Stimulated activated CD8-positive, alpha-beta memory T cell treated with anti-CD3 and anti-CD28 coated beads, Interleukin-7, amount 100 ng/mL, for 48 hours (primary cell): ENCODE measurements at places on chromosomes 7 and 10.

DNA sequence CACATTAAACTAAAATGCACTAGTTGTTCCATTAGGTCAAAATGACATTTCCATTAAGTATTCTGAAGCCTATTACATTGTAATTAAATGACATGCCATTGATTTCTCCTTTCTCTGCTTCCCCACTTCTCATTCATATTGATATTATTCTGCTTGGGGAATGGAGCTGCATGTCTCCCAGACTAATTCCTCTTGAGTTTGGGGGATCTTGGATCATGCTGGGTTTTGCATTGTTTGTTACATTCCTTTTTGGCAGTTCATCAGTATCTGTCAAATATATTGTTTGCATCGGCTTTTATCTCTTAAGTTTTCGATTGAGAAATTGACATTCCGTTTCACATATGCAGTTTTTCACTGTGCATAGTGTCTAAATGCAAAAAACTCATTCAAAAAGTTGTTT, 65.1 kb upstream of the CYP26C1 start:
- DNase-seq, result no peak

DNA sequence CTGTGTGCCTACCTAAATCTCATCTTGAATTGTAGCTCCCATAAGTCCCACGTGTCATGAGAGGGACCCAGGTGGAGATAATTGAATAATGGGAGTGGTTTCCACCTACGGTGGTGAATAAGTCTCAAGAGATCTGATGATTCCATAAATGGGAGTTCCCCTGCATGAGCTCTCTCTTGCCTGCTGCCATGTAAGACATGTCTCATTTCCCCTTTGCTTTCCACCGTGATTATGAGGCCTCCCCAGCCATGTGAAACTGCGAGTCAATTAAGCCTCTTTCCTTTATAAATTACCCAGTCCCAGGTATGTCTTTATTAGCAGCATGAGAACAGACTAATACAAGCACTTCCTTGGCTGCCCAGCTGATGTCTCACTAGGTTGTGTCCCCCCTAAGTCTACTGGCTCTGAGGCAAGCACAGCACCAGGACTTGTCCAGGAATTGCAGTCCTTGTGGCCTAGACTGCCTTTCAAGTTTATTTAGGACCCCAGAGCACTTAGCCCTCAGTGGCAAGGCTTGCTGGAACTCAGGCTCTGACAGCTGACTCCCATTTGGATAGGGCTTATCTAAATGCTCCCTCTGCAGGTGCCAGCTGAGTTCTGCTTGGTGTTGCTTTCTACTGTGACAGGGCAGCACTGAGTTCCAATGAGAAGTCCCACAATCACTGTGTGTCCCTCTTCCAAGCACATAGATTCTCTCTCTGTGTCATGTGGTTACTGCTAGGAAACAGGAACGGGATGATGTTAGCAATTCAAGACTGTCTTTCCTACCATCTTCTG, 59.0 kb upstream of the TAS2R16 start:
- no peak for DNase-seq

DNA sequence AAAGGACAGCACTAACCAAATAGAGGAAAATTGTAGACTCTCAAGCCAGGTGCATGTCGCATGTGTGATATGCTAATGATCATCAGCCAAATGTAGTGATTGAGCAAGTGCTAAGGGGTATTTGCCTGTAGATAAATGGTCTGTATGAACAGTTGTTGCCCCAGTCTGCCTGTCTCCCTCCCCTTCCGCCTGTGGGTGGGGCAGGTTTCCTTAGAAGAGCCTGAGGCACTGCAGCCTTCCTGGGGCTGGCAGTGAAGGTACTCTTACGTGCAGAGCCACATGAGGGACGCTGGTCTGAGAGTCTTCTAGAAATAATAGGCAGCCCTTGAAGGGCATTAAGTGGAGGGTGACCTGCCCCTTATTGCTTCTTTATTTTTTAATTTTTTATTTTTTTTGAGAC, 152.1 kb downstream of the SNX10 start:
- DNase-seq, result no peak

DNA sequence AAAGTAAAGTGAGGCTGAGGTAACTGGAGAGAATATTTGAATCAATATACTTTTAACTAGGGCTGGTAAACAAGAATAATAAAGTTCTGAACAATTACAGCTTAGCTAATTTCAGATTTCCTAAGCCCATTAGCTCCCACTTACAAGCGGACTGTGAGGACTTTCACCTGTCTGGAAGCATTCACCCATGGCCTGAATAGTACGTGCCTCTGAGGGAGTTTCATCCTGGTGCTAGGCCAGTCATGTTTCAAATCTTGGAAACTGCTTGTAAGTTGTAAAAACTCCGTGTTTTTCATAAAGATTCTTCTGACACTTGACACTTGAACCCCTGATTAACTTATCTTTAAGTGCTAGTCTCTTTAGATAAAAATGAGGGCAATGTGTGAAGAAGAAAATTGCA, 975.2 kb upstream of the GHITM start:
- DNase-seq, result no peak

GRCh38 chr7:96218664-96219243, 103.1 kb downstream of the SLC25A13 start:
- DNase-seq, result no peak

DNA sequence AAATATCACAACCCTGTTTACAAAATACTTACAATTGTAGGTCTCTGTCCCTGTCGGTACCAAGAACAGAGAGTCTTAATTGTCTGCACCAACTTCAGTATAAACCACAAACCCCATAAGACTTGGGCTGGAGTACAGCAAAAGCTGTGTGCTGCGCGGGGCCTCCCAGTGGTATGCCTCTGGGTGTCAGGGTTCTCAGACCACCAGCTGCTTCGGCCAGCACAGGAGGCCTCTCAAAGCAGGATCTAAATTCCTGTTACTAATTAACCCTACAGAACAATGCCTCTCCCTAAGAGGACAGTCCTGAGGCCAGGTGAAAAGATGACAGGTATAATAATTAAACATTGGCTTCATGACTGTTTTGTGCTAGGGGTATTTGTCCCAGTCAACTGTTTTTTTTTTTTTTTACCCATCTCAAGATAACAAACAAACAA, 957 bp upstream of the SVIL start:
- no peak for DNase-seq

GRCh38 chr7:128260069-128260795, 19.2 kb downstream of the LEP start:
- no peak for DNase-seq

- no peak for DNase-seq
Observed at GRCh38 chr10:128001849-128002248, 94.9 kb downstream of the PTPRE start.

GRCh38 chr7:123747620-123748141, 1.1 kb downstream of the WASL start:
- DNase-seq, result no peak

- no peak for DNase-seq
Observed at GRCh38 chr7:92557808-92558362, 29.3 kb downstream of the RBM48 start.

DNA sequence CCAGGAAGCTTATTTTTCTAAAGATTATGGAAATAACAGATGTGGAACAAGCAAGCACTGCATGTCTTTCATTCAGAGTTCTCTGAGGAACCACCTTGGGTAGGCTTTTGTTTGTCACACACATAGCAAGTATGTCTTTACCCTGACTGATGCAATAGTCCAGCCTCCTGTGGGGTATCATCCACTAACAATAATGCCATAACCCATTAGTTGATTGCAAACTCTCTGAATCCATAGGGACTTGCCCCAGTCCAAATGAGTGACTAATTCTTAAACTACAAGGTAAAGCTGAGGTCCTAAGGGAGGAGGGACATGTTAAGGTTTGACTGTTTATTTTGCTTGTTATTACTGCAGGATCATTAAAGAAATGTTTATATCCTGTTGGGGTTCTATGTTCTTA, 151.4 kb upstream of the PRPS1L1 start:
- no peak for DNase-seq

DNA sequence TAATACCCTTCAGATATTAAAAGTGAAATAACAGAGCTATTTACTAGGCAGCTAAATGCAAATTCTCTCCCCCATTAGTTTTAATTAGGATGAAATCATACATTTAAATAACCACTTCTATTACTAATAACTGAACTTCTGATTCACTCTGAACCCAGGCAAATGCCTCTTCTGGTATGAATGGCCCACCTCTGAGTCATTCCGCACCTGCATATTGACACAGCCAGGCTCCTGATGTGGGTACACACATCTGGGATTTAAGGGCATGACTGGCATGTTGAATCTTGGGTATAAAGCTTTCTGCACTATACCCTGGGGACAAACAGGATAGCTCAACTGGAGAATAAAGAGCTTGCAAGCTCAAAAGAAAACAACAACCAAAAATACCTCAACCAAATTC, 140.9 kb downstream of the AUTS2 start:
- DNase-seq, result peak; percentile 47

GRCh38 chr7:88339195-88339922, 32.7 kb upstream of the STEAP4 start:
- no peak for DNase-seq

- no peak for DNase-seq
Observed at GRCh38 chr7:151057506-151057988, at the start of gene CDK5. CDK5 (minus strand) TSS chr7:151057897; CDS start chr7:151057848, 49 bp downstream.

DNA sequence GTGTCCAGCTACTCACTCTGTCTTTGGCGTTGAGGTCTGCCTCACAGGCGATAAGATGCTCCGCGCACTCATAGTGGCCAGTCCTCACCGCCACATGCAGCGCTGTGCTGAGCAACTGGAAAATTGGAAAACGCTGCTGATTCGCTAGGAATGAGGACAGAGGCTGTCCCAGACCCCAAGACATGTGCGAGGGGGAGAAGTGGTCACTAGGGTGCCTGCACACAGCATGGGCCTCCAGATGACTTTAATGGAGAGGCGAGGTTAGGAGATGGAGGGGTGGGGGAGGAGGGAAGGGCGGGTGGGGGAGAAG, 5.2 kb downstream of the ANKRD1 start:
- no peak for DNase-seq

- DNase-seq, result no peak
Observed at GRCh38 chr7:39811161-39811614, 138.9 kb upstream of the CDK13 start.

GRCh38 chr10:44752451-44753441, 158.4 kb upstream of the TMEM72 start:
- DNase-seq, result no peak

DNA sequence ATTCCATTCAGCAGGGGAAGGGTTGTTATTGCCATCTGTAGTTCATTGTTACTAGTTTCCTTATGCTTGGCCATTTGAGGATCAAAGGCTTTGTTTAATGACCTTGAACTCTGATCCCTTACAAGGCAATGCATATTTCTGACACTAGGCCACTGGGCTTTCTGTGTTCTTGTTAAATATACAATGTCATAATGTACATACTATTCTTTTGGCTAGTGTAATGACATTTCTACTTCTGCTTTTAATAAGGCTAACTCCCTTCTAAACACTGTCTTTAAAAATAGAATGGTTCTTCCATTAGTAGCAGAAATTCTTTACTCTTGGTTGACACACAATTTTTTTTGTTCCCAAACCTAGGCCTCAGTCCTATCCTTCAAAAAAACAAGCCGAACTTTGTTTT, 86.6 kb downstream of the BBS9 start:
- no peak for DNase-seq

GRCh38 chr10:133467286-133467911, 13.7 kb downstream of the SCART1 start:
- no peak for DNase-seq
